ENCODE measurements at places on chromosomes 2 and 18. TPM values are rescaled to one million over a fixed set of nuclear protein-coding genes. Genes with fewer than 3 reads are reported as not detected.

- DNase-seq = no peak
Observed at GRCh38 chr2:201568217-201568820, 75.0 kb downstream of the TMEM237 start.

DNA sequence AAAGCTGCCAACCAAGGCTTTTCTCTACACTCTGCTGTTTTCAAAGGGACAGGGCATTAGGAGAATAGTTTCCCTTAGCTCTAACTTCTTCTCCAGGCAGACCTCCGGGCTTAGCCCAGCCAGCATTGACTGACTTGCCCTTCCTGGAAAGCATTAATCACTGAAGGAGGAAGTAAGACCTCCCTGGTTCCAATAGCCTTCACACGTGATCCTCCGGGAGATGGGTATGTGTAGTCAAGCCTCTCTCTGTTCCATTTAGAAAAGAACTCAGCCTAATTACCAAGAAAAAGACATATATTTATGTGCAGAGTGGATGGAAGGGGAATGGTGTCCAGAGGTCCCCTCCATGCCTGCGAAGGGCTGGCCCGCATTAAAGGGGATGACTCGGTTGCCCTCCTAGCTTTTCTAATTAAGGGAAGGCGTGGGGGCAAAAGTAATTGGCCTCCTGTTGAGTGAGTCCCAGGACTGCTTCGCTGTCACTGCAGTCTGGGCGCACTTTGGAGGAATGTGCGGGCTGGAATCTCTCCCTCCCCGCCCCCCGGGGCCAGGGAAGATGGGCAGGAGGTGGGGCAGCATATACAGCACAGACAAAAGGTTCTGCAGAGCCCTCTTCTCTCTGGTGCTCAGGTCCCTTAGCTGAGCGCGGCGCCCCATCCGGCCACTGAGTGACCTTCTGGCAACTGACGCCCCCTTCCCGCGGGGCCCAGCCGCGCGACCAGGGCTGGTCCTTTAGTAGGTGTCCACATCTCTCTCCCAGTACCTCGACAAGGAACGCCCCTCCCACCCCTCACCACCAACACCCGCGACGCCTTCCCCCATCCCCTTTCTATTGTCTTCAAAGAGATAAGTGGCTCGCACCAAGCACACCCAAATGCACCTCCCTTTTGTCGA lies 686.0 kb downstream of the NRXN1 start:
- DNase-seq = peak; percentile 64

DNA sequence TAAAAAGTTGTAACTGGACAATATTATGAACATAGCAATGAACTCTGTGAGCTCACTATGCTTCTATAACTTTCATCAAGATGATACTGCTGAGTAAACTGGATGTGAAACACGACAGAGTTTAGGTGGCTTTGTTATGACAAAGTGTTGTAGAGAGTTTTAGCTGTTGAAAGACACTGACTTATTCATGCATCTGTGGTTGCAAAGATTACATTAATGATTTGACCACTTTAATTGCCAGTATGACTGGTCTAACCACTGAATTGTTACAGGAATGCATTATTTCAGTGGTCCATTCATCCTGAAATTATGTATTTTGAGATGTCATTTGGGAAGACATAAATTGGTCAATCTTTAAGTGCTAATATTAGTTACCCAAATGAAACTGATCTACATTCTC lies 117.9 kb downstream of the SPHKAP start:
- DNase-seq = no peak

GRCh38 chr2:197167608-197168314 lies 142.8 kb downstream of the ANKRD44 start:
- DNase-seq = no peak

DNA sequence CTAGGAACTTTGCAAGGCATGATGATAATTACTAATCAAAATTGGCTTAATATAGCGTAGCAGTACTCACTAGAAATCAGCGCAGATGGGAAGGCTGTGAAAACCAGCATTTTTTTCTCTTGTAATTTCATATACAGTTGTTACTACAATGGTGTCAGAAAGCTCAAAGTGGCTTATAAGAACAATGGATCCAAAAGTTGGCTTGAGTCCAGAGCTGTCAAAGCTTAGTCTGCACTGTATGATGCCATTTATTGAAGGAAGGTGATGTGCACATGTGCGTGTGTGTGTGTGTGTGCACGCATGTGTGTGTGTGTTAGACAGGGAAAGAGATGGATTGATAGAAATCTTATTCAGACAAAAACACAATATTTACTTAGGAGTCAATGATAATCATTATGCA lies 341.3 kb downstream of the TGIF1 start:
- no peak for DNase-seq

- DNase-seq = no peak
Observed at GRCh38 chr2:227366769-227367426, 12.2 kb downstream of the TM4SF20 start.

- no peak for DNase-seq
Observed at GRCh38 chr2:120787111-120787821, 51.6 kb downstream of the GLI2 start.

DNA sequence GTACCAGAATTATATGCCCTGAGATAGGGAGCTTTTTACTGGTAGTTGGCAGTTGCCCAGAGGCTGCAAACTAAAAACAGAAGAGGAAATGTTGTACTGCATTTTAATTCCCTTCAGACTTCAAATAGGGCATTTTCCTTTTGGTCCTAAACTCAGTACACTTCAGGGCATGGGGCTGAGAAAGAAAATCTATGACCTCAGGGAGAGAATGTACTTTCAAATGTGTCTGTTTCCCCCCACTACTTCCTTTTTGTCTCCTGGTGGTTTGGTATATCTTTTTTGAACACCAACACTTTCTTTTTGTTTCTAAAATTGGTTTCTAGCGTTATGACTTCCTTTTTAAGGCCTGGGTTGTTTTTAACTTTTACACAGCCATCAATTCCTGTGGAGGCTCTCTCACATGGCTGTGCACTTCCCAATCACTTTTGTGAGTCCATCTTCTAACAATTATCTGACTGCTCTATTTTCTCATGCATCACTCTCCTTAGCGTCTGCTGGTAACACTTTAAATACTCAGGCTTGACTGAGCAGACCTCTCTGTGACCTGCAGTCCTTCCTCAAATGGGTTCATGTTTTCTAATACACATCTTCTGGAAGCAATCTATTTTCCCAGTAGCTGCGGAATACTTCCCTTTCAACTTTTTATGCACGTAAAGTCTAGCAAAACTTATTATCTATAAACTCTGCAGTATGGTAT lies 596.0 kb downstream of the LRP1B start:
- DNase-seq = no peak

GRCh38 chr2:74985978-74986609 lies 27.7 kb downstream of the POLE4 start:
- no peak for DNase-seq

DNA sequence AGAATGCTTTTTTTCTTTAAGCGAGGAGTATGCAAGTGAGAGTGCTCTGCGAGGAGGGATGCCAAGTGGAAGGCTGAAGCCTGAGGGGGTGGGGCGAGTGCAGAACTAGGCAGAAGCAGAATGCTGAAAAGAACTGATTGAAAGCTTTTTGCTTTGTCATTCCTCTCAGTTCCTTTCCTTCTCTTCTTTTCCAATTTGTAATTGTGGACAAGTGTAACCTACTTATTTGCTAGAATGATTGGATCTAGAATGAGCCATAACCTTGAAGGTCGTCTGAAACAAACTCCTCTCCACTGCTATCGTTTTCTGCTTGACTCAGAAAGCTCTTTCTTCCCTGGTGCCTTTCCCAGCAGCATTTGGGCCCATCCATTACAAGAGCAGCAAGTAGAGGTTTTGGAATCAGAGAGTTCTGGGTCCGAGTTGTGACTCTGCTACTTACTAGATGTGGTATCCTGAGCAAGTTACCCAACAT lies 115.3 kb downstream of the METTL8 start:
- peak; percentile 66 for DNase-seq

- no peak for DNase-seq
Observed at GRCh38 chr2:192159736-192160135, 35.0 kb downstream of the TMEFF2 start.

- DNase-seq = peak; percentile 21
Observed at GRCh38 chr2:142165790-142166189, 35.0 kb upstream of the LRP1B start.

DNA sequence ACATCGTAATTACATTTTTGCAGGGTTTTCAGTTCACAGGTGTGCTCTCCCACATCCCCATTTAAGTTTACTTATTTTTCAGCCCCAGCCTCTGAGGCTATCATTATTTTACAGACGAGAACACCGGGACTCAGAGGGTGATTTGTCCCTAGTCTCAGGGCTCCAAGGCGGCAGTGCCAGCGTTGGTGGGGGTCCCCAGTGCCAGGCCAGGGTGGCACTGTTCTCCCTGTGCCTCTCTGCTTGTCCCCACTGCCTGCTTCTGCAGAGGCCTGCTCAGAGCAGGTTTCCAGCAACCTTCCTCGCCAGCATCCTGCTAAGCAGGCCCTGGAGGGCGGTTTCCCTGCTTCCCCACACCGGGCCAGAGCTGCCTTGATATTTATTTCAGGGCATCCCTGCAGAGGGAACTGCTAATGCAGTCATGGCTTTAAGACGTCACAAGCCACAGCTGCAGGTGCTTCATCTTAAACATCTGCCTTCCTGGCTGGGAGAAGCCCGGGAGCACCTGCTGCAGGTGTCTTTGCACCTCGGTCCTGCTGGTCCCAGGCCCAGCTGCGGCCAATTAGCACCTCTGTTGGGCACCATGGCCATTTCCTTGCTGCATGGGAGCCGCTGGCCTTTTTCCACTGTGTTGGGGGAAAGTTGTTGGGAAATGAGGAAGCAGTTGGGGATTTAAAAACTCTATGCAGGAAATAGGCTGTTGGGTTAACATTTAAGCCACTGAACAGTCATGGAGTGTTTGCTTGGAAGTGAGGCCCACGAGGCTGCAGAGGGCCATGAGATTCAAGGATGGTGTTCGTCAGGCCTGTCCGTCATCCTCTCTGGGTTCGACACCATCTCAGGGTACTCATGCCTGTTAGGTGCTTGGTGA lies 22.8 kb downstream of the HPCAL1 start:
- DNase-seq = no peak

DNA sequence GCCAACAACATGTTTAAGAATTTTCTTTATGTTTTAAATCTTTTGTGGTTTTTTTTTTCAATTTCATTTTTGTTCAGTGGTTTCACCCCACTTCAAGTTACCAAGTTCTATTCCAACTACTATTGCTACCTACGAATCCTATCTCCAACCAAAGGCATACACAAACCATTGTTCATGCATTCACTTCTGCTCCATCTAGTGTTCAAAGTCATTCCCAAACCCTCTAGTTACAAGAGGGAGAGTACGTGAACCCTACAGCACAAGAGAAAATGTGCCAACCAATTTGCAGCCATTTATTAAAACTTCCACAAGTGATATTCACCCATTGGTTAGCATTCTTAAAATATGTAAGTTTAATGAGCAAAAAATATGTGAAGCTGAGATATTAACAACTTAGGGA lies 295.1 kb upstream of the KYNU start:
- DNase-seq = no peak

DNA sequence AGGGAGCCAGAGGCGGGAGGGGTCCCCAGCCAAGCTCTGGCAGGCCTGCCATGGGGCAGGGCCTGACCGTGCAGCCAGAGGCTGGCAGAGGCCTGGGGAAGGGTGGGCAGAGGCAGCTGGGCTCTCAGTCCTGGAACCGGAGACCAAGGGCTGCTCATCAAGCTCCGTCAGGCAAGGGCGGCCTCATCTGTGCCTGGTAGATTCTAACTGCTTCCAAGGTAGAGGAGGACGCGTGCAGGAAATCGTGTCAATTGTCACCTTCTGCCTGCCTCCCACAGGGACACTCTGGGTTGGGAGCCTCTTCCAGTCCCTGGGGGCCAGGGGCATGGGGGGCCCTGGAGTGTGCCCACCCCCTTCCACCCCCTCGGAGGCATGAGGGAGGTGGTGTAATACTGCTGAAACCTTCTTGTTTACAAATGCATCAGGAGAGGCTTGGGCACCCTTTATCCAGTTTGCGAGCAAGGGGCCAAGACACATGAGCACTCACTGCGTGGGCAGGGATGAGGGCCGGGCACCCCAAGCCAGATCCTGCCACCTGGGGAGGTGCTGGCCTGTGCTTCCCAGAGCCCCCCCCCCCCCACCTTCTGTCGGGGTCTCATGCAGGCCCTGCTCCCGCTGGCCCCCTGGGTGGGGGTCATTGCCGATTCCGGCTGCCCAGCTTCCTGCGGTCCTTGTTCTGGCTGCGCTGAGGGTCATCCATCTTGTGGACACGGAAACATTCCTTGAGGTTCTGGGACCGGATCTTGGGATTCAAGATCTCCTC lies 9.0 kb downstream of the SNORC start:
- no peak for DNase-seq

GRCh38 chr2:64698668-64699444 lies 45.1 kb upstream of the SERTAD2 start:
- DNase-seq = no peak

DNA sequence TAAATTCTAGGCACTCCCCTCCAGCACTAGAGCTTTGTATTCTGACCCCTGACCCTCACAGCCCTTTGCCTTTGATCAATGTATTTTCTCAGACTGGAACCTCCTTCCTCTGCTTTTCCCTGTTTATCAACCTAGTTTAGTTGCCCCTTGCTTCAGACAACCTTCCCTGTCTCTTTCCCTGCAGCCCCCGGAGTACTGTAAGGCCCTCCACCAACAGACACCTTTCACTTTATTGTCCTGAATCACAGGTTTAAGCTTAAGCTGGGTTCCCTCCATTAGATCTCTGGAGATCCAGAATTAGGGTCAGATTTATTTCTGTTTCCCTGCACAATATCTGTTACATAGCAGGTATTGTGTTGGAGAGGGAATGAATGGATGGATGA lies 140.2 kb downstream of the DDX1 start:
- DNase-seq = no peak

GRCh38 chr2:85718885-85719492 lies 24.8 kb downstream of the GNLY start:
- no peak for DNase-seq

GRCh38 chr2:208033701-208034502 lies 8.6 kb upstream of the PLEKHM3 start:
- DNase-seq = peak; percentile 61

DNA sequence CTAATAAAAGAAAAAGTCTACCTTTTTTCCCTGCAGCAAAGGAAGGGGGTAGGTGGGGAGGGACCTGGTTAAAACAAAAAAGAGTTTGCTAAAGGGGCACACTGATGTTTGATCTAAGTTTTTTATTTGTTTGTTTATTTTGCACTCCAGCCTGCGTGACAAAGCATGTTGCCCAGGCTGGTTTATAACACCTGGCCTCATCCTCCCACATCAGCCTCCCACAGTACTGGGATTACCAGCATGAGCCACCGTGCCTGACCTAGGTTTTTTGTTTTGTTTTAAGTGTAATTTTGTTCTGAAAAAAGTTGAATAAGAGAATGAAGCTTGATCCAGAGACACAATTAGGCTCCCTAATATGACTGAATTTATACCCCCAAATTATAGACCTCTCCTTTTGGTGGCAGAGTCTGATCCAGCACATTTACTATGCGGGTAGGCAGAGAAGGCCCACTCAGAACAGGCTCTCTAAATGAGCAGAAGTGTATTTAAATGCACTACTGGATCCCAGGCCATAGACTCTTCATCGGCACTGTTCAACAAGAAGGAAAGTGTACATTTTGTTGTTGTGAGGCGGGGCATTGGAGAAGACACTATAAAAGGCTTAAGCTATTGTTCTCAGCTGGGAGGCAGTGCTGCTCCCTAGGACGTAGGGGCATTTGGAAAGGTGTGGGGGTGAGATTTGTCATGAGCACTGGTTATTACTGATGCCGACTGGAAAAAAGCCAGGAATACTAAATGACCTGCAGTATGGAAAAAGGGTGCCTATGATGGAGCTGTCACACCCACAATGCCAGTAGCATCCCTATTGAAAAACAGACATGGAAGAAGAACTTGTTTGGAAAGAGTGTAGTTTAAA lies 32.4 kb downstream of the MRPS9 start:
- DNase-seq = no peak

Gene TMEM127
- total RNA-seq = 24.7 TPM

Gene CD28
- total RNA-seq = 0.11 TPM

Gene TUBA4B
- total RNA-seq = not detected

Gene FOXD4L1
- 0.09 TPM for total RNA-seq

Gene ASB18
- not detected for total RNA-seq

Gene REG3A
- not detected for total RNA-seq

All from WTC11 (cell line).